ENCODE measurements at places on chromosomes 16 and 17. TPM values are rescaled to one million over a fixed set of nuclear protein-coding genes. Genes with fewer than 3 reads are reported as not detected.

TPPP3 gene
- total RNA-seq = 13.1 TPM

FOXN1 gene
- total RNA-seq = 0.02 TPM

GFOD2 gene
- total RNA-seq = 14.3 TPM

ADAD2 gene
- total RNA-seq = not detected

RPAIN gene
- total RNA-seq = 30.4 TPM
